ENCODE measurements at places on chromosomes 5 and 9.

GRCh38 chr9:6905850-6906375 lies 148.1 kb downstream of the KDM4C start:
- DNase-seq, result no peak

DNA sequence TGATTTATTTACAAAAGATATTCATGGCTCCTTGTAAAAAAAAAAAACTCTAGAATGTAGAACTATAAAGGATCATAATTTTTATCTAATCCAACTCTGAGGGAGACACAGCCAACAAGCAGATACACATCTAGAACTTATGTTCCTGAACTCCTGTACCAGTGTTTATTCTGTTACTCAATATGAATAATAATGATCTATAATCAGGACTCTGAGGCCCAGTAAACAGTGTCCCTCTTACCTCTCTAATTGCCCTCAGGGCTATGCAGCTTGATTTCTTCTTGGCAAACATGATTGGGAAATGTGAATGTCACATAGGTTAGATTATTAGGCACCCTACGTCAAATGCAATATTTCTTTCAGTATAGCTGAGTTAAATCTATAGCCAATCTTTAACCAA lies 391.6 kb upstream of the RPS23 start:
- DNase-seq, result no peak

- no peak for DNase-seq
Observed at GRCh38 chr5:156391139-156391538, 64.2 kb downstream of the SGCD start.

GRCh38 chr5:90874066-90874465 lies 315.5 kb downstream of the ADGRV1 start:
- DNase-seq, result no peak

DNA sequence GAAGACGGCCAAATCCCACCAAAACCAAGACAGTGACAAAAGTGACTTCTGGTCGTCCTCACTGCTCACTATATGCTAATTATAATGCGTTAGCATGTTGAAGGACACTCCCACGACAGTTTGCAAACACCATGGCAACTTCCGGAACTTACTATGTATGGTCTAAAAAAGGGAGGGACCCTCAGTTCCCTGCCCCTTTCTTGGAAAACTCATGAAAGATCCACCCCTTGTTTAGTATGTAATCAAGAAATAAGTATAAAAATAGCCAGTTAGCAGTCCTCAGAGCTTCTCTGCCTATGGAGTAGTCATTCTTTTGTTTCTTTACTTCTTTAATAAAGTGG lies 9.5 kb downstream of the FCN2 start:
- no peak for DNase-seq

- DNase-seq, result no peak
Observed at GRCh38 chr5:131068076-131068475, 97.0 kb downstream of the HINT1 start.

DNA sequence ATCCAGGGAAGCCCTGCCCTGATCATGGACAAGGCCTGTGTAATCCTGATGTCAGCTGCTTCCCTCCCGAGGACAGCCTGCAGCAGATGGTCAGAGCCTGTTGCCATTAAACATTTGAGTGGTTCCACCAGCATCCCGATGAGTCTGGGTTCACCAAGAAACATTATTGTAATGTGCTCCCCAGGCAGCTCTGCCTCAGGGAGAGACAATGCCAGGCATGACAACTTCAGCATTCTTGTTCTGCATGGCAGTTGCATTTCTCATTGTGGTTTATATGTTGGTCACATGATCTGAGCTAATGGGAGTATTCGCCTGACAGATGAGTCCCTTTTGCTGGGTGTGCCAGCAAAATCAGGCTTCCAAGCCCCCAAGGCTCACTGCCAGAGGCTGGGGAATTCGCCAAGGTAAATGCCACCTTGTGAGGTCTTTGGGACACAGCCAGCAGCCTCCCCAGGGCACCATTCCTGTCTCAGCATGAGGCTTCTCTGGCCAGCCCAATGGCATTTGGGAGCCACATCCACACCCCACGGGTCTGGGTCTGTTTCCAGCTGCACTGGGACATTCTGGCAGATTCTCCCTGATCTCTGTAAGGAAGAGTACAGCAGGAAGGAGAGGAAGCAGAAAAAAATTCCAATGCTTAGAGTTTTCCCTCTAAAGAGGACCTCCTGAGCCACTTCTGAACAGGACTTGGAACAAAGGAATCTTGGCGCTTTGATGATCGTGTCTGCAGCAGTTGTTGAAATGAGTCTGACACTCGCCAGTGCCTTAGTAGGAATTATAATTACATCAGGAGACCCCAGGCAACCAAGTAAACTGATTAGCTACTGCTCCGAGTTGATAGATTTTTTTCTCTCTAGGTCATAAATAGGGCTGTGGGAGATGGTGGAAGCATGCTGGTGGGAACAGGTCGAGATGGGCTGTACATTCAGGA lies 18.7 kb downstream of the KCNIP1 start:
- DNase-seq, result no peak

DNA sequence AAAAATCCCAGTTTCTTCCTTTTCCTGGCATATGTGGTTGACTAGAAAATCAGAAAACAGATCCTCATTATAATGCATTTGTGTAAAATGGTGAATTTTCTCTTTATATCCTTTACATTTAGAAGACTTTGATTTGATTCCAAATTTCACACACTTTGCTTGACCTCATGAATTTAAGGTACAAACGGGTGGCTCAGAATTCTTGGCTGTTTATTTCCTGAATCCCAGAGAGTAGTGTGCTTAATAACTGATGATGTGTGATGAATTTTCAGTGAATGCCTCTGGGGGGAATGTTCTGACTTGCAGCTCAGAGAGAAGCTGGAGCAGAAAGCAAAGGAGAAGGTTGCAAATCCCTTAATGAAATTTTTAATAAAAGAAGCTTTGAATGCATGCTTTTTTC lies 126.8 kb downstream of the SPATA31D1 start:
- DNase-seq, result no peak

DNA sequence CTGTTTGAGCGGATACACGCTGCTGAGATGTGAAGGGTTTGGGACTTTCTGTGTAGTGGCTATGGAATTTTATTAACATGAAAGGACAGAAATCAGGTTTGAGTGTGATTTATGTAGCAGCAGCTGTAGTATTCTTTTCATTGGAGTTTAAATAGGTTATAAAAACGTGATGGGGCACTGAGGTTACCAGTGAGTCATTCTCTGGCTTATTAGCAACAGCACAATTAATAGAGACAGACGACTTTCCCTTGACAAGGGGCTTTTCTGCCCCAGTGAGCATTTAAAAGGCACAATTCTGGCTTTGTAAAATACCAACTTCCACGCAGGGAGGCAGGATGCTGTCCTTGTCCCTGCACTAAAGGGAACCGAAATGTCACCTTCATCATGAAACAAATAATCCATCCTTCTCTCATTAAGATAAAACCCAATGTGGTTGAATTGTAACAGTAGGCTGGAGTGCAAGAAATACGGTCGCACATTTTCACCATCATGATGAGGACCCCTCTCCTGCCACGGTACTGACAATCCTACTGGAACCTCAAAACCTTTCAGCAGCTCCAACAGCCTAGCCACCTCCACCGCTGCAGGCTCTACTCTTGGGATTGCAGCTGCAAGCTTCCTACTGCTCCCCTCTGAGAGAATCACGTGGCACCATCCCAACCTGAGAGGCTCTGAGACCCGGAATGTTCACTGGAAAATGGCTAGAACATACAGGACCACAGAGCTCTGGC lies 293.9 kb downstream of the IRX1 start:
- no peak for DNase-seq

DNA sequence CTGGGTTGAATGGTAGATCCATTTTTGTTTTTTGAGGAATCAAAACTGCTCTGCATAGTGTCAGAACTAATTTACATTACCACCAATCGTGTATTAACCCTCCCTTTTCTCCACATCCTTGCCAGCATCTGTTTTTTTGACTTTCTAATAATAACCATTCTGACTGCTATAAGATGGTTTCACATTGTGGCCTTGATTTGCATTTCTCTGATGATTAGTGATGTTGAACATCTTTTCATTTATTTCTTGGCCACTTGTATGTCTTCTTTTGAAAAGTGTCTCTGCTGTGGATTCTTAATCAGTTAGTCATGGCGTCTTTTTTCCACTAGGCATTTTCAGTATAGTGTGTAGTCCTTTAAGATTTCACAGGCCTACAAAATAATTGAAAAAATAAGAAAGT lies 2144.3 kb upstream of the C9orf72 start:
- no peak for DNase-seq

- DNase-seq, result no peak
Observed at GRCh38 chr5:81242906-81243436, 9.8 kb downstream of the CKMT2 start.

GRCh38 chr9:115794921-115795475 lies 358.6 kb upstream of the PAPPA start:
- DNase-seq, result no peak

DNA sequence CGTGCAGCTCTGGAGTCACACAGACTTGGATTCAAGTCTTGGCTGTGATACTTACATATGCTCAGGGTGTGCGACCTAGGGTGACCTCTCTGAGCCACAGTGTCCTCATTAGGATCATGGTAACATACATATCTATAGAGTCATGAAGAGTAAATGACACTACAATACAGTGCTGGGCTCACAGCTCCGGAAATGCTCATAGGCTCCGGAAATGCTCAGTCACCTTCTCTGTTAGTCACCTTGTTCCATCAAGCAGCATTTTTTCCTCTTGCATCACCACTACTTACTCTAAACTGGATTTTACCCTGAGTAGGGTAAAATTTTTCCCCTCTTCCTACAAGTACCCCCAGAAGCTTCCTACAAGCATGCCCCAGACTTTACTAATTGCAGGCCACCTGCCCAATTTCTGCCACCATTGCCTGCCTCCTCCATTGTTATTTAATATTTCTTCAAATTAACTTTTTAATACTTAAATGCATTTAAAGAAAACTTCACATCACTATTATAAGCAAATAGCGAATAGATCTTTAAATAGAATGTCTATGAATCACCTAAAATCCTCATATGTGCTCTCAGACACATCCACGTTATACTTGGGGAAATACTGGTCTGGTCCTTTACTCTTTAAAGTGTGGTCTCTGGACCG lies 147.6 kb upstream of the SPRY4 start:
- no peak for DNase-seq

DNA sequence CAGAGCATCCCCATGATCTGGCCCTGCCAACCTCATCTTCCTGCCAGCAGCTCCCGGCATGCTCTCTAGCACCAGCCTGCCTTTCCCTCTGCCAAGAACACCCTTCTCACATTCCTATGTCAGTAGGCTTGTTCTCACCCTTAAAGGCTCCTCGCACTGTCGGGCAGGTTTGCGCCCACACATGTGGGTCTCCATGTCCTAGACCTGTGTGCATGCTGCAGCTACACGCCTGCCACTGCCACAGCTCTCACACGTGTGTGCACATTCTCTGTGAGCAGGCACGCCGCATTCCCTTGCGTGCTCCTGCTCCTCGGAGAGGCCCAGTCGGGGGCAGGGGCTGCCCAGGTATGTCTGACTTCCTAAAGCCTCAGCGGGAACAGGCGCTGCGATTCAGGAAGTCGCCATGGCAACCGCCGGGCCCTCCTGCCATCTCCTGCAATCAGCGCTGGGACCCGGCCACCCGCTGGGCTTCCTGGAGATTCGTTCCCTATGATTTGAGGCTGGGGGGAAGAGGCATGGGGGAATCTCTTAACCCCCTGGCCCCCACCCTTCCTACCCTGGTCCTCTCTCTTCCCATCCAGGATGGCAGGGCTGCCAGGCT lies 28.1 kb downstream of the NDUFA8 start:
- no peak for DNase-seq

GRCh38 chr9:76414661-76415060 lies 20.4 kb upstream of the RFK start:
- no peak for DNase-seq

- peak; percentile 64 for DNase-seq
Observed at GRCh38 chr5:132426525-132427138, 57.1 kb downstream of the SLC22A5 start.

DNA sequence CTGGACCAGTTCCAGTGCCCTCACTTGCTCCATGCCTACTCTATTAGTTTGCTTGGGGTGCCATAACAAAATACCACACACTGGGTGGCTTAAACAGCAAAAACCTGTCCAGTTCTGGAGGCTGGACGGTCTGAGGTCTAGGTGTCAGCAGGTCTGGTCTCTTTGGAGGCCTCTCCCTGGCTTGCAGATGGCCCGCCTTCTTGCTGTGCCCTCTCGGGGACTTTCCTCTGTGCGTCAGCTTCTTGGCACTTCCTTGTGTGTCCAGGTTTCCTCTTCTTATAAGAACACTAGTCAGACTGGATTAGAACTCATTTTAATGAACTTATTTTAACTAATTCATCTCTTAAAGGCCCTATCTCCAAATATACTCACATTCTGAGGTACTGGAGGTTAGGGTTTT lies 97.2 kb downstream of the CARTPT start:
- DNase-seq, result no peak

- no peak for DNase-seq
Observed at GRCh38 chr9:8845376-8845775, 1045.8 kb upstream of the DMAC1 start.

DNA sequence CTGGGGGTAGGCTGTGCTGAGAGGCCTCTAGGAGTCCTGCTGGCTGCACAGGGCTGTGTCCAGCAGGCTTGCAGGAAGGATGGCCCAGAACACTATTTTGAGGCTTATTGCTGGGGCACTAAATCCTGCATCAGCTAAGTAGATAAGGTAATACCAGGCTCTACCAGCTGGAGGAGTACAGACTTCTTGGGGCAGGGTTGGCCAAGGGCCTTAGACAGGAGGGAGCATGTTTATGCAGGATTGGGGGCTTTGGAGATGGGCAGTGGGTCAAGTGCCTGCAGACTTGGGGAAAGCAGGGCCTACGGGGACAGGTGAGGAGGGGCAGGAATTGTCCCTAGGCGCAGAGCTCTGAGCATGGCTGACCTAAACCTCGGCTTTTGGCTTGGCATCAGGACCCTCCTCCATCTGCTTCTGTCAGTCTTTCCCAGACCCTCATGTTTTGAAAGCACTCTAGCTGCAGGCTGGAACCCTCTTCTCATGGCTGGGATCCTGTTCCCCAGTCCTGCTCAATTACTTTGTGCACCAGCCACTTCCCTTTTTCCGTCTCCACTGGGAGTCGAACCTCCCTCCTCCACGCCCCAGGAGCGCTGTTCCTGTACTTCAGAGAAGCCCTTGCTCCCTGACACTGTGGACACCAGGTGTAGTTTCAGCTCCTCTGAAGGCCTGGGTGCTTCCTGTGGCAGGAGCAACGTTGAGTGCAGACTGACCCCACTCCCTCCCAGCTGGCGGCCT lies 61.0 kb upstream of the SPTLC1 start:
- no peak for DNase-seq

DNA sequence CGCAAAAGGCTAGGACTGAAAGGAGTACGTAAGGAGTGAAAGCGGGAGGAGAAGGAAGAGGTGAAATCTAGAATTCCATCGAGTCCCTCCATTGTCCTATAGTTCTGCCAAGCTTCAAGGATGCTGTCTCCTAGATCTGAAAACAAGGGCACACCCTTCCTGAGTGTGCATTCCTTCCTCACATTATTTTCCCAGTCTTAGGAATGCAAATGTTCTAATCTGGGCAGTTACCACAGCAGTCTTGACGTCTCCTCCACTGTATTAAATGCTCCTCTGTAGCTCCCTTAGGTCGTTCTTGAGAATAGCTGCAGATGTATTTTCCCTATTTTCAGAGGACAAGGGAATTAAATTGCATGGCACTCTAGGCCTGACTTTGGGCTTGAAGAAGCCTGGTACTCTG lies 127.6 kb downstream of the SLIT3 start:
- DNase-seq, result no peak

Measured in stimulated activated naive B cell treated with anti-CD40 and anti-IgM and Interleukin-4, amounts not matched to agents 10 μg/mL and 1 μg/mL and 100 μg/mL, for 72 hours (primary cell).